Stimulated activated CD4-positive, alpha-beta T cell treated with anti-CD3 and anti-CD28 coated beads, TNF-alpha, amount 100 ng/mL, for 1 hour (primary cell): ENCODE measurements at places on chromosomes 12 and 14.

DNA sequence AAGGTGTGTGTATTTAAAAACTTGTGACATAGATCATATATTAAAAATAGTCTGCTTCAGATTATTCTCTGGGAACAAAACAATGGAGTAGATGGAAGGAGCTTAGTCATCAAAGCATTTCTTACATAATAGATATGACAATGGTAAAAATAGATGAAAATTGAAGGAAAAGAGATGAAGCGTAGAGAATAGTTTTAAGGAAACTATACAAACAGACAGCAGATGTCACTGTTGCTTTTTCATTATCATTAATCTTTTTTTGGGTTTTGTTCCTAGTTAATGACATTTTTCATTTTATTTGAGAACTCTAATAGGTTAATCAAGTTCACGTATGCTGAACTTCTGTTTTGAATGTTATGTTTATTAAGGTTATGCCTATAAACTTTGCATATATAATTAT is 149.2 kb upstream of the FBXO33 start:
- no peak for DNase-seq

DNA sequence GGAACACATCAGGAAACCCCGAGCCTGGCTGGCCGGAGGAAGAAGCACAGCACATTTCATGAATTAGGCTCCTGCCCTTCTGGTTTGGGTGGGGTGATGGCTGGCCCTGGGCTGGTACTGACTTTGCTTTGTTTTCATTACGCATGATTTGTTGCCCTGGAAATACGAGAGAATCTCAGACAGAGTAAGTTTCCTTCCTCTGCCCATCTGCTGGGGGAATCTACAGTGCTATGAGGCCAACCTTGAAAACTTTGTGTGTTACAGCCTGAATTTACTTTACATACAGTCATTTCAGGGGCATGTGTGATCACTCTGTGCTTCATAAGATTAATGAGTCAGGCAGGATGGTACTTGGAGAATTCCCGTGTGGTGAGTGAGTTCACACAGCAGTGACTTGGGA is 20.5 kb upstream of the SLC5A8 start:
- no peak for DNase-seq

- no peak for DNase-seq
These were observed 13.7 kb upstream of the TCTN1 start for GRCh38 chr12:110600254-110600653.

GRCh38 chr12:11609045-11609444 is 40.4 kb upstream of the ETV6 start:
- no peak for DNase-seq

DNA sequence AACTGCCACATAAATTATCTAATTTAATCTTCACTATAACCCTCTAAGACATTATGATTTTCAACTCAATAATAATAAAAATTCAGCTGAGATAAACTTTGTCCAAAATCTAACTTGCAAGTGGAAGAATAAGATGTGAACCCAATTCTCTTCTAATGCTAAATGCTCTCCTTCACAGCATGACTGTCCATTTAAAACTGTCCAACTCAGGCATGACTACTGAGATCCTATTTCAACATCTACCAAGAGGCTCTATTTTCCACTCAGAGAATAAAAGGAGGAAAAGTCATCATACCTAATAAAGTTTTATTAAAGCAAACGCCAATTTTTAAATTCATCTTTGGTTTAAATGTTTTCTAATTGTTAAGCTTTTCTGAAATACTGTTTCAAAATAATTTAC is 183.6 kb downstream of the MED13L start:
- DNase-seq: no peak

DNA sequence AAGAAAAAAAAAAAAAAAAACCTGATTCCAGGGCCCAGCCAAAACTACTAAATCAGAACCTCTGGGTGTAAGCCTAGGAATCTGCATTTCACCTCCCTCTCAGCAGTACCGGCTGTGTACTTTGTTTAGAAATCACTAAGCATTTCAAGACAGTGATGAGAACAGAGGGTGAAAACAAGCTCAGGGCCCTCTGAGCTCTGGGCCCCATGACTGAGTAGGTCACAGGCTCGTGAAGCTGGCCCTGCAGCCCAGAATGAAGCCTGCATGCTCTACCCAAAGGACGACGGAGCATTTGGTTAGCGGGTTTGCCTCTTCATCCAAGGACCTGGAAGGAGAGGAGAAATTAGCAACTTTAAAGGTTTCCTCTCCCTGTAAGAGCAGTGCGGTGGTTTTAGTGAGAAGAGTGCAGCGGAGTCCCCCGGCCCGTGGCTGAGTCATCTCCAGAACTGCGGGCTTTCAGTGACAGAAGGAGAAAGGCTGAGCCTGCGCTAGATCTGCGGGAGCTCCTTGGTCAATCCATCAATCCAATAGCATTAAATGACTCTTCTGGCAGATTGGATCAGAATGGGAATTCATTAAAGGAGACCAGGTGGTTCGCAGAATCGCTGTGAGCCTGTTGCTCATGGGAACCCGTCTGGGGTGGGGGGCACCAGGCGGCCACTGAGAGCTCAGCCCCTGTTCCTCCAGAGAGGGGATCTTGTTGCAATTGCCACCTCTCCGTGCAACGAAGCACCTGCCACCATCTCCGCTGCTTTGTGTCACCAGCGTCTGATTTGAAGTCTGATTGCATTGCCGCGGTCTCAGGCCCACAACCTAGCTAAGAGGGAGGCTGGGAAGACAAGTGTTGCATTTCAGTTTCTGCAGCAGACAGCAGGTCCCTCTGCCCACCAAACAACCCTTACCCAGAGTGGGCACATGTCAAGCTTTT is 7.3 kb downstream of the IL31 start:
- DNase-seq: no peak

GRCh38 chr14:71374989-71375388 is 467.7 kb downstream of the PCNX1 start:
- DNase-seq: no peak

DNA sequence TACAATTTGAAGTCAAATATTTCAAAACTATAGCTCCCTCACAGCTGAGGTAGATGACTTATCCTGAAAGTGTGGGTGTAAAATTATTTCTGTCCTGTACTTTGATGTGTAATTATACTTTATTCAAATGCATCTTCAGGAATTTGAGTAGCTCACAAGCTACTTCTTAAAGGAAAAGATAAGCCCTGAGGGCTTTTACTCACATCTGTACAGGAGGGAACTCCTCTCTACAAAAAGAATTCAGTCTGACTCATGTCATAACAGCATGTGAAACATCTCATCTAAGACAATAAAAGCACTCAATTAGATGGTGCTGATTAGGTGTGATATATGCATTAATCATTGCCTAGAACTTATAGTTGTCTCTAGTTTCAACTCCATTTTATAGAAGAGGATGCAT is 452.0 kb downstream of the PRKD1 start:
- DNase-seq: no peak

GRCh38 chr14:39812532-39813320 is 380.5 kb upstream of the FBXO33 start:
- no peak for DNase-seq

GRCh38 chr12:56151672-56152131 is 685 bp upstream of the MYL6B start:
- DNase-seq: peak; percentile 51

GRCh38 chr12:100868487-100868886 is 73.9 kb downstream of the ANO4 start:
- DNase-seq: no peak

DNA sequence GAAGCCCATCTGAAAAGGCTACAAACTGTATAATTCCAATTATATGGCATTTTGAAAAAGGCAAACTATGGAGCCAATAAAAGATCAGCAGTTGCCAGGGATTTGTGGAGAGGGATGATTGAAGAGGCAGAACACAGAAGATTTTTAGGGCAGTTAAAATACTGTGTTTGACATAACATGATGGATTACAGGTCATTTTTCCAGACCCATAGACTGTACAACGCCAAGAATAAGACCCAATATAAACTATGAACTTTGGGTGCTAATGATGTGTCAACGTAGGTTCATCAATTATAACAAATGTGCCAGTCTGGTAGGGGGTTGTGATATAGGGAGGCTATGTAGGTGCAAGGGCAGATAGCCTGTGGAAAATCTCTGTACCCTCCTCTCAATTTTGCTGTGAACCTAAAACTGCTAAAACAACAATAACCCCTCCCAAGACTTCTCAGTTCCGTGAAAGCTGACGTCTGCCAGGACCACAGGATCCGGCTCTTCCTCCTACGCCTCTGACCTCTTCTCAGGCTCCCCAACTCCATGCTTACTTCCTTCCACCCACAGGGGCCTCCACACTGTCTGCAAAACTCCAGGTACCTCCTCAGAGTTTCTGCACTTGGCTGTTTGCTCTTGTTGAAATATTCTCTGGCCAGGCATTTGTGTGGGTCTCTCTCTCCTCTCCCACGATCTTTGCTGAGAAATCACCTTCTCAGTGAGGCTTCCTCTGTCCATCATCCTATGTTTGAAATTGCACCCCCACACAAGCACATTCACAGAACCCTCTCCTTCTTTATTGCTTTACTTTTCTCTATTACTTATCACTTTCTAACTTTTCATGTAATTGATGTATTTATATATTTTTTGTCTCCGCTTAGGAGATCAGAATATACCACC is 131.4 kb downstream of the BBS10 start:
- DNase-seq: no peak

- DNase-seq: no peak
These were observed 209.7 kb upstream of the CDKN3 start for GRCh38 chr14:54186821-54187763.

- DNase-seq: no peak
These were observed 86.0 kb downstream of the AEBP2 start for GRCh38 chr12:19525274-19525673.

DNA sequence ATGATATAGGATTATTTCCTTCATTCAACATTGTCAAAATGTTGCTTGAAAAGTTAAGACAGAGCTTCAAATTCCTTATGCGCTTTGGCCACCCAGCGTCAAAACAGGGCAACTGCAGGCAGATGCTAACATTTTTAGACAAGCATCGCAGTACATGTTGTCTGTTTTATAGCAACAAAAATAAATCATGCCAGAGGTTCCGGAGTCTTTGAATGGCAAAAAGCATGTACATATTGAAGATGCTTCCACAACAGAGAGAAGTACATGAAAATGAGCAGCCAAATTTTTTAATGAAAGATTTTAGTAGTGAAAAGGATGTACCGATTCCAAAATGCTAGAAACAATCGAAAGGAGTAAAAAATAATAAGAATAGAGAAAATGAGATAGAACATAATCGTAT is 49.8 kb upstream of the USP15 start:
- DNase-seq: peak; percentile 4

- no peak for DNase-seq
These were observed 237.4 kb upstream of the PWP1 start for GRCh38 chr12:107448198-107448597.

GRCh38 chr12:25436206-25437030 is 116.7 kb downstream of the LMNTD1 start:
- no peak for DNase-seq

- no peak for DNase-seq
These were observed 17.5 kb downstream of the KCNH5 start for GRCh38 chr14:63027719-63028118.

GRCh38 chr14:100692859-100693558 is 33.7 kb upstream of the DLK1 start:
- DNase-seq: no peak

DNA sequence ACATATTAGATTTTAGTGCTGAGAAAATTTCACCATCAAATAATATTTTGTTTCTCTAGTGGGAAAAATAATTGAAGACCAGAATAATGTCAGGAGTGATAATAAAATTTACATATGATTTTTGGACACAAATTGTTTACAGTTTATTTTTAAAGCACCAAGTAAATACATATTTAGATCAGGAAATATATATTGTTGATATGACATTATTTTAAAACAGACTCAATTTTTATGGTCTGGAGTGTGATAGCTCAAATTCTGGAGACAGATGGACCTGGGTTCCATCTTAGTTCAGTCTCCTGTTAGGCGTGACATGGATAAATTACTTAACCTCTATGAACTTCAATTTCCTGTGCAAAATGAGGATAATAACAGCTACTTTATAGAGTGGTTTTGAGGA is 135.4 kb downstream of the TPH2 start:
- DNase-seq: no peak

DNA sequence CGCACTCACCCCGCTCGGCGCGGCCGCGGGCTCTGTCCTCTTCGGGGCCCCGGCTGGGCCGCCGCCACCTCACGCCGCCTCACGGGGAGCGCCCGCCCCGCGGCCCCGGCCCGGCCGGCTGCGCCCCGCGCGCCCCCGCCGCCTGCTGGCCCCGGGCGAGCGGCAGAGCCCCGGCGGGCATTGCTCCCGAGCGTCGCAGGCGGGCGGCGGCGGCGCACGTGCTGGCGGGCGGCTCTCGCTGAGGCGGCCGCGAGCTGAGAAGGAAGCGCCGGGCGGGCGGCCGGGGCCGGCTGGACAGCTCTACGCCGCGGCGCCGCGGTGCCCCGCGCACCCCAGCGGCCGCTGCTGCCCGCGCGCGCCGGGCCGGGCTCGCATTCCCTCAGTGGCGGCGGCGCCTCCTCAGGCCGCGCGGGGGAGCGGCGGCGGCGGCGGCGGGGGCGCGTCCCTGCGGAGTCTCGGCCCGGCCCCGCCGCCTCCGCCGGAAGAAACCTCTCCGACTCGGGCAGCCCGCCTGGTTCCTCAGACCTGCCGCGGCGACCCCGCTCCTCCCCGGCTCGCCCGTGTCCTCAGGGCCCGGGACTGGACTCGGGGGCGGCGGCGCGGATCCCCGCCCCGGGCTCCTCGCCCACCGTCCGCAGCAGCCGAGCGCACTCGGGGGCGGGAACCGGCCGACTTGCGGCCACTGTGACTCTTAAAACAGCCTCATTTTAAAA is at the start of gene PITPNM2:
PITPNM2 (minus strand) TSS at position 347 of the 713 bp plus-strand sequence. CDS start 116,500 bp downstream, outside the sequence.
- DNase-seq: peak; percentile 54

DNA sequence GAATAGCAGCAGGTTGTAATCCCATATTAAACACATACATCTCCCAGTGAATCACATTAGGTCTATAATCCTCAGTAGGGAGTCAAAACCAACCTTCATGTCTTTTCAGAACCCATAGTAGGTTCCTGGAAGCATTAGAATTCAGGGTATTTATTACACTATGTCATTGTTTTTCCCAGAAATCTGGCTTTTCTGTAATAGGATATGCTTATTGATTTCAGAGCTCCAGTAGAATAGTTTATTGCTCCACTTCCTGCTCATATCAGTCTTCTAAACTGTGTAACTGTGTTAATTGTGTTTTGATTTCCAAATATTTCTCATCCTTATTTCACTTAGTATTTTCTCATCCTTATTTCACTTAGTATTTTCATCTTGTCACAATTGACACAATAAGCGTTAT is 268.0 kb downstream of the CCDC59 start:
- DNase-seq: no peak

GRCh38 chr12:123233505-123234308 is 471 bp downstream of the MTRFR start:
- no peak for DNase-seq
